ENCODE measurements at places on chromosomes 13 and 19.

DNA sequence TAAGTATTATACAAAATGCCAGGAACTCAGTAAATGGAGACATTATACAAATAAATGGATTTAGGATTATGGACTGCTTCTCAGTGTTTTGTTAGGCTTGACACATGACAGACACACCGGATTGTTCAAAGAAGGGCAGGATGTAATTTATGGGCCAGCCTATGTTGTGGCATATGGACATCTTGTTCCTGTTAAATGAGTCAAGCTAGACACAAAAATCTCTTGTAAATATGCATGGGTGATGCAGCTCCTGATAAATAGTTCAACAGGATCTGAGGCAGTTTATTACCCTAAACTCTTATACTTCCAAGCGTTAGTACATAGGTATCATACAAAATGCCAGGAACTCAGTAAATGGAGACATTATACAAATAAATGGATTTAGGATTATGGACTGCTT lies 502.3 kb downstream of the TBC1D4 start:
- no peak for DNase-seq

- no peak for DNase-seq
Measured at GRCh38 chr19:50723069-50723468, at the start of gene CLEC11A. CLEC11A (plus strand) TSS chr19:50723364; CDS start chr19:50723526, 162 bp downstream.

- DNase-seq = no peak
Measured at GRCh38 chr19:51479531-51480331, 1.4 kb downstream of the CEACAM18 start.

DNA sequence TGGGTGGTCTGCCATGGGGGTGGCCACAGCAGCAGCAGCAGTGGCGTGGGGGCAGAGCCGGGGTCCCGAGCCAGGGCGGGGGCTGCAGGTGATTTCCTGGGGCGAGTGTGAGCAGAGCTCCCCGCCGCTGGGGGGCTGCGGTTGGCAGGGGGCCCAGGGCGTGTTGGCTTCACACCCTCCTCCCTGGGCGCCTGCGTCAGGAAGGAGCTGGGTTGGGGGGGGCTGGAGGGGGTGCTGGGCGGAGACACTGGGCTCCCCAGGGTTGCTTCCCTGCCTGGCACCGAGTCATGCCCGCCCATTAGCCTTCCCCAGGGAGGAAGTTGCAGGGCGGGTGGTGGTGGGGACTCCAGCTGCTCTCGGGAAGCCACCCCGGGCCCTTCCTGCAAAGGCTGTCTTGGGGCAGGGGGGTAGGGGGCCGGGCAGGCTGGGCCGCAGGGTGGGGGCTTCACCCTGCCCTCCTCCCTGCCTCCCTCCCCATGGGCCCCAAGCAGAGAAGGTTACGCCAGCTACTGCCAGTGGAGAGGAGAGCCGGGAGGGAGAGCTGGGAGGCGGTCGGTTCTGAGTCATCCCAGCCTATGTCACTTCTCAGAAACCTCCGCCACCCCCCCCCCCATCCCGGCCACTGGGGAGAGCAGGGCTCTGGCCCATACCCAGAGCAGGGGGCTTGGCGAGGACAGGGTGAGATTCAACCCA lies 4.6 kb downstream of the MIDN start:
- DNase-seq = peak; percentile 91

DNA sequence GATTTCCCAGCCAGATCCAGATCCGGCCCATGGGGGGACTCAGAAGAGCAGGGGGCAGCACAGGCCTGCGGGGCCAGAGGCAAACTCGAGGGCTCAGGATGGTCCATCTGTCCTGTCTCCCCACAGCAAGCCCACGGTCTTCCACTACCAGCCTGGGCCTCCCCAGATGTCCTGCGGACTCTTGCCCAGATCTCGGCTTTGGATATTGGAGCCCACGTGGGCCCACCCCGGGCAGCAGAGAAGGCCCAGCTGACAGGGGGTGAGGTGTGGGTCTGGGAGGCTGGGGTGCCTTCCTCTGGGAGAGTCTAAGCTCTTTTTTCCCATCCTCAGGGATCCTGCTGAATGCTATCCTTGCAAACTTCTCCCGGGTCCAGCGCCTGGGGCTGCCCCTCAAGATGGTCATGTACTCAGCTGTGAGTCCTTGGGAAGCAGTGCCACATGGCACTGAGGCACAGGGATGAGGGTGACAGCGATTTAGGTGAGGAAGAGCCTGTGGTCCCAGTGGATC lies 3.4 kb downstream of the ACP4 start:
- DNase-seq = no peak

GRCh38 chr19:18333680-18334079 lies 6.7 kb upstream of the PGPEP1 start:
- no peak for DNase-seq

DNA sequence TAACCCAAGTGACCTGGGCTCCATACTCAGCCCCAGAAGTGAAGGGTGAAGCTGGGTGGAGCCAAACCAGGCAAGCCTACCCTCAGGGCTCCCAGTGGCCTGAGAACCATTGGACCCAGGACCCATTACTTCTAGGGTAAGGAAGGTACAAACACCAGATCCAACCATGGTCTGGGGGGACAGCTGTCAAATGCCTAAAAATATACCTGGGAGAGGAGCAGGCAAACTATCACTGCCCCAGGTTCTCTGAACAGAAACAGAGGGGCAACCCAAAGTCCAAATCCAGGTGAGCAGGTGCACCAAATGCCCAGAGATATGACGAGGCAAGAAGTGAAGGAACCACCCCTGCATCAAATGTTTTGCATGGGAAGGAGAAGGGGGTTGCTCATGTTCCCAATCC lies 6.1 kb upstream of the CEACAM7 start:
- no peak for DNase-seq

- DNase-seq = no peak
Measured at GRCh38 chr13:91747186-91747585, 348.8 kb downstream of the GPC5 start.

DNA sequence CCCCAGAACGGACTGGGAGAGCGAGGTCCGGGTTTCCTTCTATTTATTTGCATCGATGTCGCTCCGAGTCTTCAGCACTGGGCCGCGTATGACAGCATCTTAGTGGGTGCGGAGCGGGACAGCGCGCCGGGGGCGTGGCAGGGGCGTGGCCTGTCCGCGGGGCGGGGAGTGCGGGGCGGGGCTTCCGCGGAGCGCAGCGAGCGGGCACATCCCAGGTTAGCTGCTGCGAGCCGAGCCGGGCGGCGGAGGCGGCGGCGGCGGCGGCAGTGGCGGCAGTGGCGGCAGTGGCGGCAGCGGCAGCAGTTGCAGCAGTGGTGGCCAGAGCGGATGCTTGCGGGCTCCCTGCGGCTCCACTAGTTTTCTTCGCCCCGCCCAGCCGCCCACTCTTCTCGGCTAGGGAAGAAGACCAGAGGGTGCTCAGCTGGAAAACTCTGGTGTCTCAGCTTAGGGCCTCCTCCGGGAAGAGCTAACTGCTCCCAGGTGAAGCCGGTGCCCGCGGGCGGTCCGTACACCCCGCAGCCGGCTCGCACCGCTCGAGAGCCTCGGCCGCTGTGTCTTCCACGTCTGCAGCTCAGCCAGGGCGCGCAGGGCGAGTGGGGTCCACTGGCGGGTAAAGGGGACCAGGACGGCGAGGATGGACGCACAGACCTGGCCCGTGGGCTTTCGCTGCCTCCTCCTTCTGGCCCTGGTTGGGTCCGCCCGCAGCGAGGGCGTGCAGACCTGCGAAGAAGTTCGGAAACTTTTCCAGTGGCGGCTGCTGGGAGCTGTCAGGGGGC lies at the start of gene GPC5:
Gene GPC5 (plus strand): TSS at position 209 of the 776 bp plus-strand sequence.
- DNase-seq = peak; percentile 67

DNA sequence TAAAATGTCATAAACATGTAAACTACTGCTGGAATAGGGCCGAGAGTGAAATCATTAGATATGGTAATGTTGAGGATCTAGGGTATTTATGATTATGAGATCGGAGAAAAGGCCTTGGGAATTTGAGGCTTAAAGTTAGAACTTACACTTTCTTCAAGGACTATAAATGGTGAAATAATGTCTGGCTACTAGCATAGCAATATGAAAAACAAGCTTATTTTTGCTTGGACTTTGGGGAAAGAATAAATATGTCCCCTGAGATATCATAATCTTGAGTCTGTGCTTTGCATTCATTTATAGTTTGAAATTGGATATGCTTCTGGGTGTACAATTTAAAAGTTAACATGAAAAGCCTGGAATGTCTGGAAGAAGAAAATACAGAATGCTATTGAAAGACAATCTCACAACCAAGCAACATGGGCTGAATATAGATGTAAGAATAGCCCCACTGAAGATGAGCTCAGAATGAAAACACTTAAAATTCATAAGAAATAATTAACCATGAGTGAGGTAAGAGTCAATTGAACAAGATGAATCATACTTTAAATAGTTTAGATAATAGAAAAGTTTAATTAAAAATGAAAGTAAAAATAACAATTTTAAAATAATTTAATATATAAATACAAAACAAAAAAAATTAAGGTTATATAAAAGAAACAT lies 1555.4 kb upstream of the MIR17HG start:
- DNase-seq = no peak

DNA sequence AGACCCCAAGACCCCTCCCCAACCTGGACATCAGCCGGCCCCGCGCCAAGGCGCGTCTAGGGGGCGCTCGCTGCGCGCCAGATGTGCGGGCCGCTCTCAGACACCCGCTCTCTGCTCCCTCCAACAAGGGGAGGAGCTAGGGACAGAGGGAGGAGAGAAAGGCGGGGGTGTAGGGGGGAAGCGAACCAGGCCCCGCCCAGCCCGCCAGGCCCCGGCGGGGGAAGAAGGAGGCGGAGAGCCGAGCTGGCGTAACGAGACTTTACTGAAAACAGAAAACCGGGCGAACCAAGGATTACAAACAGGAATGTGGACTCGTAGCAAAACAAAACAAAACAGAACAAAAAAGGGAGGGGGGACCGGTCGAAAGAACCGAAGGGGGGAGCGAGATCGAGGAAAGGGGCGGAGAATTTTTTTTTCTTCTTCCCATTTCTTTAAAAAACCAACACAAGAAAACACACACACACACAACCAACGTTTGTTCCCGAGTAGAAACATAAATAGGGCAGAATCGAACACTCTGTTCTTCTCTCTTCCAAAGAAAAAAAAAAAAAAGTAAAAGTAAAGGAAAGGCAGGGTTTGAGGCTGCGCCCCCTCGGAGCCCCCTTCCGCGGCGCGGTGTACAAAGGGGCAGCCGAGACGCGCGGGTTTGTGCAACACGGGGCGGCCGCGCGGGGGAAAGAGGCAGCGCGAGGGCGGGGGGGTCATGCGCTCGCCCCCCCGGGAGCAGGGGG lies 1.7 kb downstream of the JUND start:
- peak; percentile 92 for DNase-seq

GRCh38 chr19:11242864-11243797 lies 3.7 kb downstream of the ANGPTL8 start:
- peak; percentile 61 for DNase-seq

- peak; percentile 4 for DNase-seq
Measured at GRCh38 chr13:110424569-110425443, 117.7 kb downstream of the COL4A2 start.

DNA sequence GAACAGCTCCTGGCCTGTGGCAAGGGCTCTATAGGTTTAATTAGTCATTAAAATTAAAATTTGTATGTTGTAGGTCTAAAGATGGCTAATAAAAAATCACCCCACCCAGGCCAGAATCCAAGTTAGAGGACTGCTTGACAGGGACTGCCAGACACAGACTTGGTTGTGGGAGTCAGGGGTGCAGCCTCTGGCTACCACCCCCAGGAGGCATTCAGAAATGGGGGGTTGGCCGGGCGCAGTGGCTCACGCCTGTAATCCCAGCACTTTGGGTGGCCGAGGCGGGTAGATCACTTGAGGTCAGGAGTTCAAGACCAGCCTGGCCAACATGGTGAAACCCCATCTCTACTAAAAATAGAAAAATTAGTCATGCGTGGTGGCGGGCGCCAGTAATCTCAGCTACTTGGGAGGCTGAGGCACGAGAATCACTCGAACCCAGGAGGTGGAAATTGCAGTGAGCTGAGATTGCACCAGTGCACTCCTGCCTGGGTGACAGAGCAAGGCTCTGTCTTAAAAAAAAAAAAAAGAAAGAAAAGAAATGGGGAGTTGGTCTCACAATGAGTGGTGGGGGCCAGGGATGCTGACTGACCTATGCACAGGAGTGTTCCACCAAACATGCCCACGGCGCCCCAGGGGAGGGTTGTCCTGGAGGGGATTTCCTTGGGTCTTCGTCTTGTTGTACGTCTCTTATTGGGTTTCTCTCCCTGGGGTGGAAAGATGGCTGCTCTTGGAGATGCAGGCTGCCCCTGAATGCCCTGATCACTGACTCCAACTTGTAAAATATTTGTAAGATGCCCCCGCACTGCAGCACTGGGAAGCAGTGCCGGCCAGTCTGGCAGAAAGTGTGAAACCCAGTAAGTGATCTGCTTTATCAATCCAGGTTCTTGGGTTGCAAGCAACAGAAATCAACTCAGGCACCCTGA lies 68.8 kb downstream of the SIPA1L3 start:
- no peak for DNase-seq

DNA sequence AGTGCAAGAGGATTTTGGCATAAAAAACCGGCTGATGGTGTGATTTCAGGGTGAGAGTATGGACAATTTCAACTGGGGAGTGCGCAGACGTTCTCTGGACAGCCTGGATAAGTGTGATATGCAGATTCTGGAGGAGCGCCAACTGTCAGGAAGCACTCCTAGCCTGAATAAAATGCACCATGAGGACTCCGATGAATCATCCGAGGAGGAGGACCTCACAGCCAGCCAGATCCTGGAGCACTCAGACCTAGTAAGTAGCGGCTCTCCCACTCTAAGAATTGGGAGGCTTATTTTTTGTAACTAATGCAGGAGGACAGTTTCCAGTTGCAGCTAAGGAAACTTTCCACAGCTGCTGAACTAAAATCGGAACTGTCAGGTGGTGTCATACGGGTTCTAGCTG lies 53.6 kb downstream of the ZAR1L start:
- no peak for DNase-seq

GRCh38 chr19:1749373-1750342 lies 3.6 kb upstream of the ONECUT3 start:
- DNase-seq = no peak

- DNase-seq = no peak
Measured at GRCh38 chr19:2469102-2469914, 6.6 kb upstream of the GADD45B start.

GRCh38 chr19:13169769-13170168 lies 19.6 kb downstream of the IER2 start:
- no peak for DNase-seq

- no peak for DNase-seq
Measured at GRCh38 chr13:41809962-41810361, 150.9 kb downstream of the VWA8 start.

DNA sequence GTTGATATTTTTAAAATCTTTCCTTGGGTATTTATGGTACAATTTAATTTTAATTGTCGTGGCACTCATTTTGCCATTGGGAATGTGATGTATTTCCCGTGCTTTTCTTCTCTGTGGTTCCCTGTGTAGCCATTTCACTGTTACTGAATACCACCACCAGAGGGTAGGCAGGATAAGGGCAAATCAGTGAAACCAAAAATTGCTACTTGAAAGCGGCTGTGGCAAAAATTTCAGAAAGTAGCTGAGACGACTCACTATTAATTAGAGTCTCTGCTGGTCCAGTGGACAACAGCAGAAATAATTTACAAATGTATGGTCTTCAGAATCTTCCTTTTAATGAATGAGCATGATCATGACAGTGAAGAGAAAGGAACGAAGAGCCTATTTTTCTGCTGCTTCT lies 34.4 kb upstream of the MIR17HG start:
- peak; percentile 23 for DNase-seq

DNA sequence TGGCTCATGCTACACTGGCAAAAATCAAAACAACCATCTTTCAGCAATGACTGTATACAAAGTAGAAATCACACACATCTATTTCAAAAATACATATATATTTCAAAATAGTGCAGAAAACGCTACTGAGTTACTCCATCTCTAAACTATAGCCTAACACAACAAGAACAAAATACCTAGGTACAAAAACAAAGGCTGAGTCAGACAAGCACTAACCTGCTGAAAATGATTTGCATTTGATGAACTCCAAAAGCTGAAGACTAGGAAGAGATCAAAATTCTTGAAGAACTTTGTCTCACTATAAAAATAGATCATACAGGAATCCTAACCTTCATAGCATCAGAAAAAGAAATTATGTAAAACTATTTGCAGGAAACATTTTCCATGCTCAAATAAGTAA lies 381.6 kb downstream of the EFNB2 start:
- no peak for DNase-seq

Measured in NCI-H2081 (cell line).